Neural crest cell (in vitro differentiated cells): ENCODE measurements at places on chromosomes 5 and 9. TPM values are rescaled to one million over a fixed set of nuclear protein-coding genes. Genes with fewer than 3 reads are reported as not detected.

LCN15 gene
- not detected in 2 replicates for total RNA-seq

GPX3 gene
- 4.6 and 4.8 TPM in 2 replicates for total RNA-seq

C5orf63 gene
- 2.3 and 3.0 TPM in 2 replicates for total RNA-seq

PCDHB5 gene
- 3.0 and 3.3 TPM in 2 replicates for total RNA-seq

RGS7BP gene
- 0.39 and 0.56 TPM in 2 replicates for total RNA-seq

SLC46A2 gene
- not detected in 2 replicates for total RNA-seq

TRIM36 gene
- 18.9 and 22.9 TPM in 2 replicates for total RNA-seq

DNA sequence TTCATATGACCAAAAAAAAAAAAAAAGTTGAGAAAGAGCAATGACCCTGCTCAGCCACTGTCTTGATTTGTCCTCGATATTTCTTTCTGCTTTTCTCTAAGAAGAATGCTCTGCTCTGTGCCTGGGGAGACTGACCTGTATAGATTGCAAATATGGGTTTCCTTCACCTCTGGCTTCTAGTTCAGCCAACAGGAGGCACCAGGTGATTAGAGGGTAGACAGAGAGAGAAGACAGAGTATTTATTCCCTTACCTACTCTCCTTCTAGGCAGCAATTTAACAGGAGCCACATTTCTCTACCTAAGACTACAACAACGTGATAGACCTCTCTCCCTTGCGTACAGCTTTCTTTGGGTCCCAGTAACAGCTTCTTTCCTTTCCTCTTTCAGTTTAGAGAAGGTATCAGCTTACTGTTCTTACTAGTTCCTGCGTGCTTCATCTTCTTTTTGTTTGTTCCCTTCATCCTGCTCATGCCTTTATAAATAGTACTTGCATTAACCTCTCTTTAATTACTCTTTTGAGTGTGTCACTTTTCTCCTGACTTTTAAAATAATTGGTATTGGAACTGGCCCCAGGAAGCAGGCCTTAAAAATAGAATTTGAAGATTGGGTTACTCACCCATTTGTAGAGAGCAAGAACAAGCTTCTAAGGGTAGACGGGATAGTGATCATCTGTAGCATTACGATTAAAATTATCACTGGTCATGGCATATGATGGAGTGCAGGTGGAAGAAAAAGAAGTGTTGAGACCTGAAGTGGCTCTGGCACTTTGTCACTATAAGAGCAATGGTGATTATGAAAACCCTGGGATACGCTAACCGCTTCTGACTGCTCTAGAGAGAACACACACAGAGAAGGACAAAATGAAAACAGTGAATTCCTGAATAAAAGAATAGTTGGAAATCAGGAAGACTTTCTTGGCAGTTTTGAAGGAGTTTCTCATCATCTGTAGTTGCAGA is 161.2 kb upstream of the FSTL4 start:
- H3K4me3 ChIP-seq = no peak overlapping the region
- DNase-seq = no peak
- peaks cover 4% of the 10 kb centered on the region for H3K36me3 ChIP-seq

- H3K4me1 ChIP-seq = no peaks in the 10 kb centered on the region
- H3K27ac ChIP-seq = no peak overlapping the region
- H3K27me3 ChIP-seq = no peaks in the 10 kb centered on the region
- H3K4me3 ChIP-seq = no peak overlapping the region
- DNase-seq = no peak
Observed at GRCh38 chr5:83059341-83059740, 17.9 kb downstream of the TMEM167A start.

DNA sequence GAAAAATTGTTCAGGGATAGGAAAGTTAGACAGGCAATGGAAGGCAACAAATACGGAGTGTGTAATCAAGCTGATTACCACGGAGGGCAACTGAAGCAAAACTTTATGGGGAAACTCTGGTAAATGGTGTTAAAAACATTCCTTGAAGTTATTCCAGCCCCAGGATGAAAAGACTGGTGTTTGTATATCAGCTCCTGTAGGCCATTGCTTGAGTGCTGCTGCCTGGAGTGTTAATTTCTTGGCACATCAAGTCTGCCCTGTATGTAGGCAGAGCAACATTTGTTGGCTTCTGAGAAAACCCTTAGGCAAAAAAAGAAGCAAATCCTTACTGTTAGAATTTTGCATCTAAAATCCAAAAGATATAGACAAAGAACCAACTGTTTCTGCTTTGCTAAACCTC is 686.5 kb upstream of the ACO1 start:
- H3K36me3 ChIP-seq = no peaks in the 10 kb centered on the region
- no peak overlapping the region for H3K4me3 ChIP-seq
- H3K27ac ChIP-seq = no peak overlapping the region

DNA sequence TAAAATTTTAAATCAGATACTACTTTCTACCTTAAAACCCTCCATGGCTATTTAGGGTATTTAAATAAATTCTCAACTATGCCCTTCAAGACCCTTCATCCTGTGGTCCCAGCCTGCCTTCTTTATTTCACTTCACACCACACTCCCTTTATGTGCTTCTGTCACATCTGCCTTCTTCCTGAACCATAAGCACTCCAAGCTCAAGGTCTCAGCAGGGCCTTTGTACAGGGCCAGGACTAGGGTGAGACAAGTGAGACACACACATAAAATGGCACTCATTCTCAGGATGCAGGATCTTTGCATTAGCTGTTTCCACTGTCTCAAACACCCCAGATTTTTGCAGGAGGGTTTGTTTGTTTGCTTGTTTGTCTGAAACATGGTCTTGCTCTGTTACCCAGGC is 7.6 kb downstream of the ITK start:
- no peak overlapping the region for H3K27ac ChIP-seq
- H3K27me3 ChIP-seq = peaks cover 10% of the 10 kb centered on the region
- no peaks in the 10 kb centered on the region for H3K36me3 ChIP-seq
- H3K4me3 ChIP-seq = no peak overlapping the region
- no peak for DNase-seq

- H3K27me3 ChIP-seq = no peaks in the 10 kb centered on the region
- peaks cover 17% of the 10 kb centered on the region for H3K36me3 ChIP-seq
- H3K4me3 ChIP-seq = no peak overlapping the region
Observed at GRCh38 chr5:81506900-81507588, 113.1 kb upstream of the ACOT12 start.

GRCh38 chr9:134442486-134443173 is 116.4 kb downstream of the RXRA start:
- DNase-seq = no peak
- H3K4me1 ChIP-seq = peaks cover 8% of the 10 kb centered on the region
- no peak overlapping the region for H3K4me3 ChIP-seq
- H3K27me3 ChIP-seq = peaks cover 8% of the 10 kb centered on the region
- no peak overlapping the region for H3K27ac ChIP-seq

GRCh38 chr5:73307645-73308355 is 134.8 kb downstream of the TMEM174 start:
- H3K27ac ChIP-seq = no peak overlapping the region
- no peaks in the 10 kb centered on the region for H3K36me3 ChIP-seq
- no peak overlapping the region for H3K4me3 ChIP-seq
- peaks cover 9% of the 10 kb centered on the region for H3K4me1 ChIP-seq
- no peak for DNase-seq

- peaks cover 9% of the 10 kb centered on the region for H3K4me1 ChIP-seq
Observed at GRCh38 chr9:132798817-132799790, 79.0 kb downstream of the AK8 start.

DNA sequence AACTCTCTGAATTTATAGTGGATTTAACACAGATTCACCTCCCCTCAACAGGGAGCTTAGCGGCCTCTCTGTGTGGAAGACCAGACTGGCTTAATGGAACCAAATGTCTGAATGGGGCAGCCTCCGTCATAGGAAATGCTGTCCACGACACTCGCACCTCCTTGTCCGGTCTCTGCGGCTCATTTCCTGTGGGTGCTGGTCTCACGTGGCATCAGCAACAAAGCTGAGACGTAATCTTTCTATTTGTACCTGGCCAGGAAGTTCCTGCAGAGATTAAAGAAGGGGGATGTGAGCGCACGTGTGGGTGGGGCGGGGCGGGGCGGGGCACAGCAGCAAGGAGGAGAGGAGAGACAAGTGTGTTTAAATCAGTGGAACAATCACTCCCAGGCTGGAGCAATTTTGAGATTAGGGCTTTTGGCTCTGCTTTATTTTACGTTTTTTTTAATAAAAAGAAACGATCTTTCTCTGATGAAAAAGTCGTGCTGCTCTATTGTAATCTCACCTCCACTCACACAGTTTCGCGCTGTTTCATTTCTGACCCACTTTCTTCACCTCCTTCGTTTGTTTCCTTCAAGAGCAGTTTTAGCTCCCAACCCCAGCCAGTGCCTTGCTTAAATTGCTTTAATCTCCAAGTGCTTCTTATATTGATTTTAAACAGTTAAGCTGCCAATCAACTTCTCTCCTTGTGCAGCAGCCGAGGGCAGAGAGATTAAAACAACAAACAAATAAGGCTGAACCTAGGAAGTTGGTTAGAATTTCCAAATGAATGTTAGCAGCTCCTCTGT is 132.2 kb upstream of the ASTN2 start:
- peaks cover 27% of the 10 kb centered on the region for H3K4me1 ChIP-seq
- peaks cover 17% of the 10 kb centered on the region for H3K27me3 ChIP-seq

DNA sequence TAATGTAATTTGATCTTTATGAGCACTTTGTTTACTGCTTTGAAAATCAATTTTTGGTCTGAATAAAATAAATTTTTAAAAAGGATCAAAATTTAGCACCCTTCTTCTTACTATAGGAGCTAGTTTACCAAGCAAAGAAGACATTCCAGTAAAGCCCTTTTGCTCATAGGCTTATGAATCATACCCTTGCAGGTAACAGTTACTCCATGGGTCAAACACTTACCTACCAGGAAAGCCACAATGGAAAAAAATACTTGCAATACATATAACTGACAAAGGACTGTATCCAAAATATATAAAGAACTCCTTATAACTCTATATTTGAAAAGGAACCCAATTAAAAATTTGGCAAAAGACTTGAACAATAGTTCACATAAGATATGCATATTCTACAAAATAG is 66.6 kb downstream of the SHOC1 start:
- no peaks in the 10 kb centered on the region for H3K4me1 ChIP-seq
- DNase-seq = no peak
- H3K27me3 ChIP-seq = no peaks in the 10 kb centered on the region
- no peak overlapping the region for H3K4me3 ChIP-seq
- no peak overlapping the region for H3K27ac ChIP-seq
- H3K36me3 ChIP-seq = peaks cover 19% of the 10 kb centered on the region

DNA sequence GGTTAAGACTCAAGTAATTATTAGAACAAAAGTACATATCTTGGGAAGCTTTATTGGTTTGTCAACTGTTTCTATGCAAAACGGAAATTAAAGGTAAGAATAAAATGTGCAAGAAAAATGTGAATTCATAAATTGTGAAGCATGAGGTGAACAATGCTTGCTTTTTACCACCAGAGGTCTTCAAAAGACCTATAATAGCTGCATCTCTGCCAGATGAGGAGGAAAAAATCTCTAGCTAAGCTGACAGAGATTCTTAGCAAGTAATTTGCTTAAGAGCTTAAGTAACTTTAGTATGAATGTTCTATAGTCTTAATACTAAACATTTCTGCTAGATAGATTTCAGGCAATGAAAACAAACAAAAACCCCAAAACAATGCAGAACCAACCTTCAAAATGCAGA is 54.1 kb downstream of the MRPS30 start:
- H3K36me3 ChIP-seq = no peaks in the 10 kb centered on the region
- H3K27me3 ChIP-seq = no peaks in the 10 kb centered on the region
- DNase-seq = no peak
- H3K27ac ChIP-seq = no peak overlapping the region
